ENCODE measurements at places on chromosomes 5 and 9.

DNA sequence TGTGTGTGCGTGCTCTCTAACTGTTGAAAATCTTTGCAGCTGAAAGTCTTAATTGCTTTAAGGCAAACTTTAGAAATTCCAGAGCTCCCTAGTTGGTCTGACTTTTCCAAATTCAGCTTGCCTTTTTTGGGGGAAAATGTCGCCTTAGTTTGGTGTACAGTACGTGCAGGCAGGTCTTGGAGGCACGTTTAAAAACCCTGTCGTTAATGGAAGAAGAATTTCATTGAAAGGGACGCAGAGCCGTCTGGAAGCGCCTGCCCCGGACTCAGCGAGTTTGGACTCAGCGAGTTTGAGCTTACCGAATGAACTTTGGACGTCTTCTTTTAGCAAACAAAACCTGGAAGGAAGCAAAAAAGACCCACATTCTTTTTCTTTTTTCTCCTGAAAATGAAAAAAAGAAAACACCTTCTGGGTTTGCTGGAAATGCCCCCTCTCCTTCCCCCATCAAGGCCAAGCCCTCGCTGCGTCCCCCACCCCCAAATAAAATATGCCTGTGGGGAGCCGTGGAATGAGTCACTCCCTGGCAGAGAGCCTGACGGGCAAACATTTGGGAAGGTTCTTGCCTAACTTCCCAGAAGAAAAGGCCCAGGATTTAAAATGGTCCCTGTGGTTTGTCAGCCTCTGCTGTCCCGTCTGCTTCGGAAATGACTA lies 1.5 kb downstream of the NEK6 start:
- no peak for DNase-seq

GRCh38 chr9:134895097-134895496 lies 14.5 kb downstream of the FCN2 start:
- no peak for DNase-seq

- no peak for DNase-seq
These were observed 117.9 kb upstream of the GRIA1 start for GRCh38 chr5:153372425-153373129.

DNA sequence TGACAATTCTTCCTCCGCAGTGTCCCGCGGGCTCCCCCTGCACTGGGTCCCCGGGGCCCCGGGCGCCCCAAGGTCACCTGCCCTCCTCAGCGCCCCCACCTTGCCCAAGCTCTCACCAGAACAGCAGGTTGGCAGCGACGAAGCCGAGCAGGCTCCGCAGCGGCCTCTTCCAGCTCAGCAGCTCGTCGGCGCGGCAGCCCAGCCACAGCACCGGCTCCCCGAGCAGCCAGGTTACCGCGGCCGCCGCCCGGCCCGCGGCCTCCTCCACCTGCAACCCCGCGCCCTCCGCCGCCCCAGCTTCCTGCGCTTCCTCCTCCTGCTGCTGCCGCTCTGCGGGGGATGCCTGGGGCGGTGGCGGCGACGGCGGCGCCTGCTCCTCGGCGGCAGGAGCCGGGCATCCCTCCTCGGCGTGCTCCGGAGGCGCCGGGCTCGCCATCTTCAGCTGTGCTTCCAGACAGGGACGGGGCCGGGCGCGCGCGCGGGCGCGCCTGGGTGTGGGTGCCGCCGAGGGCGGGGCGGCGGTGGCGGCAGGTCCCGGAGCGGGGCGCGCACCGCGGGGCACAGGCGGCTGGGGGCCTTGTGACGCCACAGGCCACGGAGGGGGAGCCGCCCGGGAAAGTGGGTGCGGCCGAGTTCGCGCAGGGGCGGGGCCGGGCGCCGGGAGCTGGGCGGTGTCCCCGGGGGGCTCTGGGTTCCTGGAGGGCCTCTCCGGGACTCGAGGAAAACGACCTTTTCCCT lies at the start of gene RETREG1:
TSS of gene RETREG1 (minus strand) at position 462 of the 738 bp plus-strand sequence. CDS start at position 436, 26 bp downstream.
- DNase-seq: no peak

GRCh38 chr5:134651531-134651930 lies 2.9 kb downstream of the SEC24A start:
- DNase-seq: no peak

- peak; percentile 74 for DNase-seq
These were observed 36.2 kb downstream of the UNC5A start for GRCh38 chr5:176846335-176847140.

GRCh38 chr5:131488463-131488862 lies 146.6 kb downstream of the RAPGEF6 start:
- peak; percentile 6 for DNase-seq

- no peak for DNase-seq
These were observed 22.4 kb upstream of the PPP2CA start for GRCh38 chr5:134248256-134248655.

DNA sequence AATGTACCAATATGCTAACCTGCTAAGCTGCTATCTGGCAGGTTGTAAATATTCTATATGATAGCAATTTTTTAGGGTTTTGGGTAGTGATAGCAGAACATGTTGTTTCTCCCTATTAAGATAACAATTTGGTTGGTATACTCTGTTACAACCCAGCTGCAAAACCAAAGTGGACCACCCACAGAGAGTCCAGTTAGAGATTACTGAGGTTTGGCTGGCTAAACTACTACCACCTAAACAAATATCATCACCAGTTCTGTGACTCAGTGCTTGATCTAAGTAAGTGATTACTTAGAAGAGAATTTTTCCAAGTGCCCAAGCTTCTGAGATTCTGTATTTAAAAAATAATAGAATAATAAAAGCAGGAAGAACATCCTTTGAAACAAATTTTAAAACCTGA lies 72.3 kb downstream of the XRCC4 start:
- no peak for DNase-seq

GRCh38 chr5:8058616-8059190 lies 189.8 kb downstream of the MTRR start:
- DNase-seq: no peak
